ENCODE measurements at places on chromosomes 7 and 10. TPM values are rescaled to one million over a fixed set of nuclear protein-coding genes. Genes with fewer than 3 reads are reported as not detected.

GRCh38 chr10:102752934-102753664, 9.4 kb downstream of the WBP1L start:
- DNase-seq: peak; percentile 57

C1QL3 gene
- not detected for total RNA-seq

SH2B2 gene
- 2.5 TPM for total RNA-seq

- no peak for DNase-seq
Observed at GRCh38 chr7:23396222-23397015, 73.9 kb downstream of the IGF2BP3 start.

DNA sequence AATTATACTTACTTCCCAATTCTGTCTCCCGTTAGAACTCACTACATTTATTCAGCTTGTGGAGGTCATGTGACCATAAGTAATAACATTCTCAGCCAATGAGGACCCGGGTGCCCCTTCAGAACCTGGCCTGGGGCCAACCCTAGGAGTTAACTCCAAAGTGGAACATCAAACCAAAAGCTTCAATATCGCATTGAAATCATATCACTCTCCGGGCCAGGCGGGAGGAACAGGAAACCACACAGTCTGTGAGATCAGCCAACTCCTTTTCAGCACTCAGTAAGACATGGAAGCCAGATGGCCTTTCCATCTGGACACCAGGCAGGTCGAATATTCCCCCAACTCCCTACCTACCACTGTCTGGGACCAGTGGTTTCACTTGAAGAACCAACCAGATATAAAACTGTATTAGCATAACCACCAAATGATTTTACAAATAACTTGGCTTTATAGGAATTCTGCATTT, 5.5 kb downstream of the CREB3L2 start:
- no peak for DNase-seq

DNA sequence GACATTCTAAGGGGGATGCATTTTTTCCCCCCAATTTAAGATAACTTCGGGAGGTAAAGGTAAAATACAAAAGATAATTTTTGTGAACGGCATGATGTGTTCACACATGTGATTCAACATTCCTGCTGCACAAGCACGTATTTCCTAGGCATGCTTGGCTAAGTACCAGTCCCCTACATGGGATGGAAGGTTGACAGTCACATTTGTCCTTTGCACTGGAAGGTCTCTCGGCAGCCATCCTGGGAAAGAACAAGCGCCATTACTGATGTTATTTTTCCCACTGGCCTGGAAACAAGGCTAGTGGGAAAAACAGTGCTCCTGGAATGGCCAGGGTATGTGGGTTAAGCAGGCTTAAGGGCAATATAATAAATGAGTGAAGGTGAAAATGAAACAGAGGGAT, 276.2 kb upstream of the AOAH start:
- no peak for DNase-seq

DNA sequence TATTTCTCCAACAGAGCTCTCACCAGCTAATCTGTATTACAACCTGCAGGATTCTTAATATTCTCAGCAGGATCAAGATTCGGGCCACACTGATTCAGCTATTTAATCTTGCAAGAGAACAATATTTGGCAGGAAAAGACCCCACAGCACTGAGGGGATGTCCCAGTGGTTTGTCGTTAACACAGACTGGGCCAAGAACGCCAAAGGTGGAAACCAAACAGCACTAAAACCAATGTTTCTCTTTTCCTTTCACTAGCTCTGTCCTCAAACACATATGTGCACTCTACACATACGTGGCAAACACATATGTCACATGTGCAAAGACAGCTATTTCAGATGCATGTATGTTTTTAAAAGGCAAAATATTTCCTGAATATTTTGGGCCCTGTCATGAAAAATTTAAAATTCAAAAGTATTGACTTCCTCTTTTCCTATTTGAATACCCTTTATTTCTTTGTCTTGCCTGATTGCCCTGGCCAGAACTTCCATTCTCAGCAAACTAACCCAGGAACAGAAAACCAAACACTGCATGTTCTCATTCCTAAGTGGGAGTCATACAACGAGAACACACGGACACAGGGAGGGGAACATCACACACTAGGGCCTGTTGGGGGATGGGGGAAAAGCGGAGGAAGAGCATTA, 51.7 kb upstream of the NEBL start:
- DNase-seq: no peak

- DNase-seq: no peak
Observed at GRCh38 chr7:6307762-6308161, 35.3 kb upstream of the CYTH3 start.

KCNIP2 gene
- 1.1 TPM for total RNA-seq

- DNase-seq: no peak
Observed at GRCh38 chr7:103797647-103798307, 191.7 kb downstream of the RELN start.

DNA sequence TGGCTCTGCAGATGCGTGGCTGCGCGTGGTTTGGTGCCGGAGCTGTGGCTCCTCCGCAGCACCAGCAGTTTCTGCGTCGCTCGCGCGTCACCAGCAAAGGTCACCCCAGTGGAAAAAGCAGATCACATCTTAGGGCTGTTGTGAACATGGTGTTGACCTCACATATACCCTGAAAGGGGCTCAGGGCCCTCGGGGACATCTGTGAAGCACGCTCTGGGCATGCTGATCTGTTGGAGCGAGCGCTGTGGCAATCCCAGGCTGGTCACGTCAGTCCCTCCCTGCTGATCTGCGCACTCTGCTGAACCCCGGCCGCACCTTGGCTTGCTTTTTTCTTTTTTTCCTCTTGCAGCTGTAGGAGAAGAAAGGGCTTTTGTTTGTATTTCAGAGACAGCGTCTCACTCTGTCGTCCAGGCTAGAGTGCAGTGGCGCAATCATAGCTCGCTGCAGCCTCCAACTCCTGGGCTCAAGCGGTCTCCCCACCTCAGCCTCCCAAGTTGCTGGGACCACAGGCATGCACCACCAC, 33.3 kb upstream of the AP5Z1 start:
- DNase-seq: peak; percentile 74

- no peak for DNase-seq
Observed at GRCh38 chr7:43747328-43748105, 11.0 kb upstream of the BLVRA start.

GRCh38 chr7:39667341-39667923, 44.1 kb downstream of the RALA start:
- DNase-seq: no peak

GRCh38 chr7:108294595-108294994, 161.6 kb downstream of the NRCAM start:
- DNase-seq: no peak

DNA sequence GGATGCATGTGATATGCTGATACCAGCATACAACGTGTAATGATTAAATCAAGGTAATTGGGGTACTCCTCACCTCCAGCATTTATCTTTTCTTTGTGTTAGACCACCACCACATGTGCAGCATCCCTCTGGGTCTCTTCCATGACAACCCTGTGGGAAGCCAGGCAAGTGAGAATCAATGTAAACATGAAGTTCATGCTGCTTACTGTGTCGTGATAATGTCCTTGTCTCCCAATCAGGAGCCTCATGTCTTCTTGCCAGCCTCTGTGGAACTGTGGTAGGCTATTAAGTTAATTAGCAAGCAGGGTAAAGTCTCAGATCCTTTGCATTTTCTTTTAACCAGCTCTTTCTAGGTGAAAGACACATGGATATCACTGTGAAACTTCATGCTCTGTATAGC, 126.7 kb downstream of the TES start:
- DNase-seq: no peak
